H1 (cell line): ENCODE measurements at places on chromosomes 2 and 18. TPM values are rescaled to one million over a fixed set of nuclear protein-coding genes. Genes with fewer than 3 reads are reported as not detected.

- H3K4me3 ChIP-seq = no peak overlapping the region
- peaks cover 6% of the 10 kb centered on the region for H3K4me1 ChIP-seq
- H3K27ac ChIP-seq = no peak overlapping the region
- no peak for DNase-seq
- H3K27me3 ChIP-seq = no peaks in the 10 kb centered on the region
- no peaks in the 10 kb centered on the region for H3K36me3 ChIP-seq
Observed at GRCh38 chr2:168340931-168341330, 93.5 kb upstream of the STK39 start.

DNA sequence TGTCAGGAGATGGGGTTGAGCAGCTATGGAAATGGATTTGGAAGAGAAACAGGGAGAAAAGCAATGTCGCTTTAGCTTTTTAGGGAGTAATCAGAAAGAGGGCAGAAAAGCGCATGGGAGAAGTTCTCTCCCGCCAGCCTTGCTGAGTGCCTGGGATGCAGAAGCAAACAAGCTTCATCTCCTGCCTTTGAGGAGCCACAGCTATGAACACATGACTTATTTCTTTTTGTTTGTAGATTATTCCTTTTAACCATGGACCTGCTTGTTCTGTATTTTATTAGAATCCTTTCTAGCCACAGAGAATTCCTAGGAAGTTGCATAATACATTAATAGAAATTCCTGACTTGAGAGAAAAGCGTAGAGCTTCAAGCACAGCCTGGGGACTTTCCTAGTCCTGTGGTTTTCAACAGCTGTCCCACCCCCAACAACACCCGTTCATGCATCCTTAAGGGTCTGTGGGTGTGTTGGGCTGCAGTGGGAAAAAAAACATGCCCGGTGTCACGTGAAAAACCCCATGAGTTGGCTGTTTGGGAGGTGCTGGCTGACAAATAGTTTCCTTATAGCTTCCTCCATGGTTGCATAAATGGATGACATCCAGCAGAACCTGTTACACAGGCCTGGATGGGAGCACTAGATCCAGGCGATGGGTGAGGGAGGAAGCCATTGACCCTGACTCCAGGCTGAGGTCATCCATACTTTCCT lies 14.9 kb downstream of the SLC9A4 start:
- 0 out of 2 replicates have a peak, but pooled peaks cover 2% of the 10 kb centered on the region for H3K27me3 ChIP-seq
- no peaks in the 10 kb centered on the region for H3K36me3 ChIP-seq
- no peak for DNase-seq
- no peak overlapping the region for H3K4me3 ChIP-seq
- no peaks in the 10 kb centered on the region for H3K4me1 ChIP-seq

DNA sequence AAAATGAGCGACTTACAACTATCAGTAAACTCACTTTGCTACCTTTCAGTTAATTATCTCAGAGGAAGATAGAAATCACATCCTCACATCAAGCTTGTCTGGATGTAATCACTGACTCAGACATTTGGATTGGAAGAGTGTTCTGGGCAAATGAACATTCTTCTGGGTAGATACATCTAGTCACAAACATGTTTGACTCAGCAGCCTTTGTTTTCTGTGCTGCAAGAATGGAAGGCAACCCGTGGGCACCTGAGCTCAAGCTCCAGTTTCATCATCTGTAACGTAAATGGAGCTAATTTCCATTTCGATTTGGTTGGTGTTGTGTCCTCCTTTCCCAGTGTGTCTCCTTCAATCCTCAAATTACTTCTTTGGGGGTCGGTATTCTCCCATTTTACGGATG lies 58.5 kb downstream of the ACAA2 start:
- H3K27ac ChIP-seq = no peak overlapping the region
- no peaks in the 10 kb centered on the region for H3K36me3 ChIP-seq
- DNase-seq = no peak
- peaks cover 4% of the 10 kb centered on the region; the same call in 1 of the 2 replicates for H3K4me1 ChIP-seq
- no peaks in the 10 kb centered on the region for H3K27me3 ChIP-seq
- no peak overlapping the region for H3K4me3 ChIP-seq

DNA sequence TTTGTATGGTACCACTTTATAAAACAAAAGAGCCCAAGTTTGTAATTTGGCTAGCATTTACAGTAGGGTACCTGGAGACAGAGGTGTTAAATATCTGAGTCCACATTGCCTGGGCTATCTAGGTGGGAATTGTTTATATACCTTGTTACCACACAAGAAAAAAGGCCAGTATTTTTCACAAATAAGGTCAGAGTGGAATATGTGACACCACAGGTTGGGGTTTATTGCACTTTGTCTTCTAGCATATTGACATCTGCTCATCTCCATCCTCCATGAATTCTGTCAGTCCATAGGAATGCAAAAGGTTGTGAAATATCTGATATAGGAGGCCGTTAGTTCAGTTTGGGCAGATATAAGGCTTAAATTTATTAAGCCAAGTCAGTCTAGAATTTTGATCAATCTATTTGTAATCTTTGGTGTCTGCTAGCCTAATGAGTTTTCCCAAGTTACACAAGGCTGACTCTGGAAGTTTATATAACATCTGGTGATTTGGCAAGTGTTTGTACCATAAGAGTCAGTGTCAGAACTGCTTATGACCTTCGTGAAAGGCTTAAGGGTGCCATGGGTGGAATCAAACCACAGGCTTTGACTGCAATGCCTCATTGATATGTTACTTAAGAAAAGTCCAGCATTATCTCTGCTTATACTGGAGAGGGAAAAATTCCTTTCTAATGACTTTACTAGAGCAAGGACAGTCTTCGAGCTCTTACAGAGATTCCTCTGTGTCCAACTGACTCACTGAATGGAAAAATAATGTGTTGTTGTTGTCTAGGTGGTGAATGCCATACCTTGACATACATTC lies 11.3 kb upstream of the DPP4 start:
- H3K36me3 ChIP-seq = no peaks in the 10 kb centered on the region
- no peak overlapping the region for H3K27ac ChIP-seq
- H3K4me1 ChIP-seq = no peaks in the 10 kb centered on the region
- no peak for DNase-seq
- H3K27me3 ChIP-seq = no peaks in the 10 kb centered on the region
- no peak overlapping the region for H3K4me3 ChIP-seq

DNA sequence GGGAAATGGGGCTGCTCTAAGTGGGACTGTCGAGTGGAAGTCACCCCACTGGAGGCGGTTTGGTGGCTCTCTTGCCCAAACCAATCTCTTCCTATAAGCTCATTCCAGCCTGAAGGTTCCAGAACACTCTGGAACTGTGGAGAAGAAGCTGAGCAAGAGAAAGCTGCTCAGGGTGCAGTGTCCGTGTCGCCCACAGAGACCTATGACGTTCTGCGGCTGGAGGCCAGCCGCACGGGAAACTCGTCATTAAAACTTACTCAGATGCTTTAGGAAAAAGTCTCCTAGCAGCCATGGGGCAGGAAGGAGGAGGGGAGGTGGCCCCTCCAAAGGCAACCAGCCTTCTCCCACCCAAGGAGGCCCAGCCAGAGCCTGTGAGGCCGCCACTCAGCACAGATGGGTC lies 41.7 kb downstream of the ADCY3 start:
- no peak for DNase-seq
- no peaks in the 10 kb centered on the region for H3K27me3 ChIP-seq
- H3K4me3 ChIP-seq = no peak overlapping the region
- no peak overlapping the region for H3K27ac ChIP-seq

DUSP19 gene
- total RNA-seq = 2.1 and 2.3 TPM in 2 replicates

HNRNPLL gene
- total RNA-seq = 69.3 TPM in 2 replicates

DLX1 gene
- total RNA-seq = not detected in 2 replicates

TBC1D8 gene
- 21.8 and 24.0 TPM in 2 replicates for total RNA-seq
